ENCODE measurements at places on chromosomes 5 and 9.

- no peak for DNase-seq
These were observed 30.3 kb downstream of the FAM240B start for GRCh38 chr9:38689678-38690077.

GRCh38 chr5:35158622-35159369 is 71.5 kb downstream of the PRLR start:
- DNase-seq = no peak

DNA sequence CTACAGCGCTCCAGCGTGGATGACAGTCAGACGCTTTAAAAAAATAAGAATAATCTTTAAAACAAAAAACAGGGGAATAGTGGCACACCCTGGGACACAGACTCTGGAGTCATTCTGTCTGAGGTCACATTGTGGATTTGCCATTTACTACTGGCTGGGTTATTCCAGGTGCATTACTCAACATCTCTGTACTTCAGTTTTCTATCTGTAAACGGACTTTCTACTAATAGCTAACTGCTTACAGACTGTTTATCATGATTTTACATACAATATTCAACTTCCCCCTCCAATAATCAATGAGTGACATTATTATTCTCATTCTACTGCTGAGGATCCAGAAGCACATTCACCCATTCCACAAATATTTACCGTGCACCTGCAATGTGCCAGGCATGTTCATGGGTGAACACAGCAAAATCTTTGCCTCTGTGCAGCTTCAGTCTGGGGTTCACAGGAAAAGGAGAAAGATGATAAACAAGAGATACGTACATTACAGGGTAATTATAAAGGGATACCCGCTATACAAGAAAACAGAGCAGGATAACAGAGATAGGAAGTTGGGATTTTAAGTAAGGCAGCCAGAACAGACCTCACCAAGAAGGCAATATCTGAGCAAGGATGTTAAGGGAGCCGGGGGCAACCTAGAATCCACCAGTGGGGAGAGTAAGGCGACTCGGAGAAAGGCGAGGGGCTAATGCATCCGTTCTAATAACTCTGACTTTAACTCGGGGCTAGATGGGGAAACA is 984 bp upstream of the RAD23B start:
- DNase-seq = no peak

GRCh38 chr9:121333950-121334773 is 35.9 kb downstream of the STOM start:
- no peak for DNase-seq

- DNase-seq = no peak
These were observed 40.2 kb upstream of the EXOC3 start for GRCh38 chr5:402615-403359.

DNA sequence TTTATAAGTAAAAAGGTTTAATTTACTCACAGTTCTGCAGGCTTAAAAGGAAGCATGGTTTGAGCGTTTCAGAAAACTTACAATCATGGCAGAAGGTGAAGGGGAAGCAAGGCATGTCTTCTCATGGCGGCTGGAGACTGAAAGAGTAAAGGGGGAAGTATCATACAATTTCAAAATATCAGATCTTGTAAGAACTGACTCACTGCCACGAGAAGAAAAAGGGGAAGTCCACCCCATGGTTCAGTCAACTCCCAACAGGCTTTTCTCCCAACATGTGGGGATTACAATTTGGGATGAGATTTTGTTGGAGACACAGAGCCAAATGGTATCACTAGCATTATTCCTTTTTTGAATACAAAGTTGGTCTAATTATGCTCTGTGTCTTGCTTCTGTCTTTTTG is 627.9 kb upstream of the ST8SIA4 start:
- no peak for DNase-seq

Data from NCI-H1436 treated with DMSO at 0.1 percent for 48 hours (cell line).